Stimulated activated CD8-positive, alpha-beta memory T cell treated with anti-CD3 and anti-CD28 coated beads, Interleukin-15, amount 100 ng/mL, for 48 hours (primary cell): ENCODE measurements at places on chromosomes 2 and 18.

DNA sequence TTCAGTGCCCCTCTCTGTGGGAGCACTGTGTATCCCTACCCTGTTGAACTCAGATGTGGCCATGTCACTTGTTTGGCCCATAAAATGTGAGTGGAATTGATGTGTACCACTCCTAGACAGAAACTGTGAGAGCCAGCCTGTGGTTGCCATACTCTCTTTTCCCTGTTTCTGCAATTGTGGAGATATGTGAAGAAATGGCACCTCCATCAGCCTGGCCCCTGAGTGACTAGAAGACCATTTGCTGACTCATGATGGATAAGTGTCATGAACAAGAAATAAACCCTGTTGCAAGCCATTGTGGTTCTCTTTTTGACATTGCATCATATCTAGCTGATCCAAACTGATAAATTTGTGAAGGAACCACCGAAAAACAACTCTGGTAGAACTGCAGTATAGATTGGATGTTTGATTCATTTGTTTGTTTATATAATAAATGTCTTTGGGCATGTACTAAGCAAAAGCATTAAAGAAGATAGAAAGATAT, 214.5 kb upstream of the FBXO11 start:
- no peak for DNase-seq

DNA sequence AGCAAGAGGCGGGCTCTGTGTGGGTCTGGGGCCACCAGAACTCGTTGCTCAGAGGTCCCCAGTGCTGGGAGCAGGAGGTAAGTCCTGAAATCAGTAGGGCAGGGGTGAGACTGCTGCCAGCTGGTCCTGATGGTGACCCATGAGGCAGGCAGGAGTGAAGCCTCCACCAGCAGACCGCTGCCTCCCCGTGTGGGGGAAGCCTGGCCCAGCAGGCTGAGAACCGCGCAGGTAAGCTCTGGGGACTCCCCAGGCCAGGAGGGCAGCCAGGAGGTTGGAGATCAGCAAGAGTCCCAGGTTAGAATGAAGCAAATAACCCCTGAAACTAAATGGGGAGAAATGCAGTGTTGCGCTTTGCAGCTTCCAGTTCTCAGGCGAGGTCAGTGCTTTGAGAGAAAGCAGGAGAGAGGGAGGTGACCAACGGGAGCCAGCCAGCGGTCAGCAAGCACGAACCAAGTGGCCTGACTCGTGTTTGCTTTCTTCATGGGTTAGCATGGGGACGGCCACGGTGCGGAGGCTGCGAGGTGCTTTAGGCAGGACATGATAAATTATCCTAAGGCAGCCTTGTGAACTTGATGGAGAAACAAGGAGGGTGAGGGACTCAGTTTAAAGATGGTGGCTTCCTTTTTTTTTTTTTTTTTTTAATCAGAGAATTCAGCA, 26.2 kb downstream of the INHBB start:
- DNase-seq, result no peak

GRCh38 chr2:136238286-136239078, 120.5 kb upstream of the CXCR4 start:
- DNase-seq, result no peak

GRCh38 chr2:101307950-101308431, 510 bp downstream of the RNF149 start:
- DNase-seq, result no peak

DNA sequence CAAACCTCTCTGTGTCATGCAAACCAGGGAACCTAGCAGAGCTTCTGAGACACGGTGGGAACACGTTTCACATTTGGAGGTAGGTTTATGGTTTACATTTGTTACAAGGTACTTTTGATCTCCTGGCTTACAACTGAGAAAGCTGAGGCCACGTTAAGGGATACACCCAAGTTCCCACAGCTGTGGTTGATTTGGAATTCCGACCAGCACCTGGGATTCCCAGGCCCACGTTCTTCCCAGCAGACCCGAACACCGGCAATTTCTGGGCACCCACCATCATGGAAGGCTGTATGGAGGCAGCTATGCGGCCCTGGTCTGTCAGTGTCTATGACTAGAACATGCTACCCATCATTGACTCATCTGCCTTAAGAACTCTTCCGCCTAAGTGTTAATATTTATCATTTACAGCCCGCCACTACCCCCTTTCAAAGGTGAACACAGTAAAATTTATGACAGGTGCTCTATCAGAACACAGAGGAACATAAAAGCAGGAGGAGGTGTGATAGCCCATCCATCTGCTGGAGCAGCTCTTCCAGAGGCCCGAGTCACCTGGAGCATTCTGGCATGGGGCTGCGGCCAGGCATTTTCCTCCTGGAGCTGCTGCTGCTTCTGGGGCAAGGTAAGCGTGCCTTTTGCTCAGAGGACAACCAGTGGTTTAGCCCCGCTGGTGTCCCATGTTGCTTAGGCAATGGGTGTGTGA, at the start of gene PLB1:
Gene PLB1, plus strand, starts transcription at position 510 of the 700 bp plus-strand sequence. Its CDS starts 55 bp downstream, at position 565.
- DNase-seq, result no peak

DNA sequence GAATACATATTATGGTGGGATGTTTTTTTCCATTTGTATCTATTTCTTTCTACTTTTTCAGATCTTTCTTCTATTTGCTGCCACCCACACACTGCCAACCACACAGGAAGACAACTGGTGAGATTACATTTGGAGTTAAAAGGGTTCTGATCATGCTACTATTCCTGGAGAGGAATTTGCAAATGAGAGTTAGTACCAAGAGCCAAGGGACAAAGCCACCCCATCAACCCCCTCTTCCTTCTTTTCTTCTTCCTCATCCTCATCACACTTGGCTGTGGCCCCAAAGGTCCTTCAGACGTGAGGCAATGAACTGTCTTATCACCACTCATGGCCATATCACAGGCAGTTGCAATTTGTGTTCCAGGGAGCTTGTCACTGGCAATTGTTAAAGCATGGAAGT, 215.6 kb upstream of the SLC14A2 start:
- DNase-seq, result no peak

GRCh38 chr2:236061899-236062298, 106.3 kb downstream of the GBX2 start:
- DNase-seq, result no peak
